Stimulated activated CD4-positive, alpha-beta T cell treated with anti-CD3 and anti-CD28 coated beads, Interleukin-4, amount 100 ng/mL, for 1 hour (primary cell): ENCODE measurements at places on chromosomes 6 and 20.

GRCh38 chr6:32415521-32416019 is 8.6 kb upstream of the BTNL2 start:
- DNase-seq: peak; percentile 78

- DNase-seq: no peak
These were observed 118.6 kb upstream of the ADGRF1 start for GRCh38 chr6:47160702-47161101.

DNA sequence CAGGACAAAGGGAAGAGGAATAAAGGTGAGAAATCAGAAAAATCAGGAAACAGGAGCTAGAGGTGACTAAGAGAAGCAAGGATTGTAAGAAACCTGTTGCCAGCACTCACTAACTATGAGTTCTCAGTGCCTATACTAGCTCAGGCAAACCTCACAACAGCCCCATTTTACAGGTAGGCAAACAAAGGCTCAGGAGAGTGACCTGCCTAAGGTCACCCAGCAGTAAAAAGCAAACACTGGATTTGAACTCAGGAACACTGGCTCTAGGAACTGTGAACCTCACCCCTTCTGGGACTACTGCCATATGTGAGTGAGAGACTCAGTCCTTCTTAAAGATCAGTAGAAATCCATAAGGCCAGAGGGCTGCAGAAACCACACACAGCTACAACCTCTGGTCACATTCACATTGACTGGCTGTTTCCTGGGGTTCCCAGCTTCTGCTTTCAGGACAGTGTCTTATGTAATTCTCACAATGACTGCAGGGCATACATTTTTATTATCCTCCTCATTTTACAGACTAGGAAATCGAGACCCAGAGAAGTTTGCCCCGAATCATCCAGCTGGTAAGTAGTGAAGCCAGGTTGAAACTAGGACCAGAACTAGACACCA is 80.7 kb upstream of the MAFB start:
- no peak for DNase-seq

DNA sequence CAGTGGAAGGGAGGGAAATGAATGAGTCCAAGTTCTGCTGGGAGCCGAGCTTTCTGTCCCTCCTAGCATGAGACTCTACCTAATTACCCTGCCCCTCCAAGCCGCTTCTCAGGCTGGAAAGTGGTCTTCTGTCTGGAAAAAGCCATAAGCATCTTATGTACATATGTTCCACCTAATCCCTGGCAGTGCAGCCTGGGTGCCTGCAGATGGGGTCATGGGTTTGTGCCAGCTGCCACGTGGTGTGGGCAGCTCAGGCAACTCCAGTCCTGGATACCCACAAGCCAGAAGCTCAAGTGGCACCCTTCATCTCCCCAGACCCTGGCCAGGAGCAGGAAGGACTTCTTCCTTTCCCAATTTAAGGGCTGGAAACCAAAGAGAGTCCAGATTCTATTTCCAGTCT is 253.1 kb downstream of the LY86 start:
- no peak for DNase-seq

DNA sequence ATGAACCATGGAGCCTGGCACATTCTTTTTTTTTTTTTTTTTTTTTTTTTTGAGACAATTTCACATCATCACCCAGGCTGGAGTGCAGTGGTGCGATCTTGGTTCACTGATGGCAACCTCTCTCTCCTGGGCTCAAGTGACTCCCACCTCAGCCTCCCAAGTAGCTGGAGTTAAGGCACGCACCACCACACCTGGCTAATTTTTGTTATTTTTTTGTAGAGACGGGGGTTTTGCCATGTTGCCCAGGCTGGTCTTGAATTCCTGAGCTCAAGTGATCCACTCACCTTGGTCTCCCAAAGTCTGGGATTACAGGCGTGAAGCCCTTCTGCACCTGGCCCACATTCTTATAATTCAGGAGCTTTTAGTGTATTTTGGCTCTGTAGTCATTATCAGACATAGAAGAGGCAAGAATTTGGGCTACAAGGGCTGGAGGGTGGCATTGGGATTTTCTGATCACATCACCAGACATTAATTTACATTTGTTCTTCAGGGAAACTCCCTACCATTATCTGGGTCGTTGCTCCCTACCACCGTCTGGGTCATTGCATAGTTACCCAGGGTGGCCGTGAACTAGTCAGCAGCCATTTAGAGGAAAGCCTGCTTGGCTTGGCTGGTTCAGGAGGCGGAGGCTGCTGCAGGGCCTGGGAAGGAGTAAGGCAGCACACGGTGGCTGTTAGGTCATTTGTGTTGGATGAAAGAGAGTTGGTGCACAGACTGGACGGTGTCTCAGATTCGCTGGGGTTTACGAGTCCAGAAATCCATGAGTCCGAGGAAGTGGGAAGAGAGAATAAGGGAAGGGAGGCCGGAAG is 17.6 kb downstream of the ARID1B start:
- no peak for DNase-seq

DNA sequence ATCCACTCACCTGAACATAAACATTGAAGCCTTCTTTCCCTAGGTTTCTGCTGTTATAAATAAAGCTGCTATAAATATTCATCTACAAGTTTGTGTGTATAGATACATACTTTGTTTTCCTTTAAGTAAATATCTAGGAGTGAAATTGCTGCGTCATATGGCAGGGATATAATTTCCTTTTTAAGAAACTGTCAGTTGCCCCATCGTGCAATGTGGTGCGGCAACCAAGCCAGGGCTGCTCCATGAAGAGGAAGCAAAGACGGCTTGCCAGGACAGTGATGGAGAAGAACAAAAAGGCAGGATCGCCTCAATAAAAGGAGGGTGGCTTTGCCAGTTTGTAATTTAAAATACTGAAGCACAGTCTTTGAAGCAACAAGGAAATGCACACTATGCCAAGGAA is 36.6 kb downstream of the CITED2 start:
- no peak for DNase-seq

- DNase-seq: no peak
These were observed 59.7 kb downstream of the RBM38 start for GRCh38 chr20:57450931-57451330.

GRCh38 chr6:82094166-82094806 is 153.3 kb downstream of the IBTK start:
- DNase-seq: no peak

DNA sequence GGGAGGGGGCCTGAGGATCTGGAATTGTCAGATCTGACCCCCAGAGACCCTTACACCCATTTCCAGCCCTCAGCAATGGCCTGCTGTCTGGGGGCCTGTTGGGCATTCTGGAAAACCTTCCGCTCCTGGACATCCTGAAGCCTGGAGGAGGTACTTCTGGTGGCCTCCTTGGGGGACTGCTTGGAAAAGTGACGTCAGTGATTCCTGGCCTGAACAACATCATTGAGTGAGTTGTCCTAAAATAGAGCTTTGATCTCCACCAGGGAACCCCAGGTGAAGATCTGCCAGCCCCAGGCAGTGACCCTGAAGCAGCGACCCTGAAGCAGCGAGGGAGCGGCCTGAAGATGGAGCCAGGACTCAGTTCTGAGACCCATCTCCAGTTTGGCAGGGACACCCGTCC is 2.2 kb downstream of the BPIFA1 start:
- DNase-seq: no peak

GRCh38 chr20:37995856-37996605 is 37.2 kb downstream of the TTI1 start:
- DNase-seq: no peak

- DNase-seq: no peak
These were observed 18.7 kb upstream of the COL10A1 start for GRCh38 chr6:116144605-116145004.

GRCh38 chr6:113396730-113397129 is 460.4 kb upstream of the MARCKS start:
- no peak for DNase-seq

GRCh38 chr20:38267296-38267695 is 6.8 kb upstream of the KIAA1755 start:
- DNase-seq: no peak

DNA sequence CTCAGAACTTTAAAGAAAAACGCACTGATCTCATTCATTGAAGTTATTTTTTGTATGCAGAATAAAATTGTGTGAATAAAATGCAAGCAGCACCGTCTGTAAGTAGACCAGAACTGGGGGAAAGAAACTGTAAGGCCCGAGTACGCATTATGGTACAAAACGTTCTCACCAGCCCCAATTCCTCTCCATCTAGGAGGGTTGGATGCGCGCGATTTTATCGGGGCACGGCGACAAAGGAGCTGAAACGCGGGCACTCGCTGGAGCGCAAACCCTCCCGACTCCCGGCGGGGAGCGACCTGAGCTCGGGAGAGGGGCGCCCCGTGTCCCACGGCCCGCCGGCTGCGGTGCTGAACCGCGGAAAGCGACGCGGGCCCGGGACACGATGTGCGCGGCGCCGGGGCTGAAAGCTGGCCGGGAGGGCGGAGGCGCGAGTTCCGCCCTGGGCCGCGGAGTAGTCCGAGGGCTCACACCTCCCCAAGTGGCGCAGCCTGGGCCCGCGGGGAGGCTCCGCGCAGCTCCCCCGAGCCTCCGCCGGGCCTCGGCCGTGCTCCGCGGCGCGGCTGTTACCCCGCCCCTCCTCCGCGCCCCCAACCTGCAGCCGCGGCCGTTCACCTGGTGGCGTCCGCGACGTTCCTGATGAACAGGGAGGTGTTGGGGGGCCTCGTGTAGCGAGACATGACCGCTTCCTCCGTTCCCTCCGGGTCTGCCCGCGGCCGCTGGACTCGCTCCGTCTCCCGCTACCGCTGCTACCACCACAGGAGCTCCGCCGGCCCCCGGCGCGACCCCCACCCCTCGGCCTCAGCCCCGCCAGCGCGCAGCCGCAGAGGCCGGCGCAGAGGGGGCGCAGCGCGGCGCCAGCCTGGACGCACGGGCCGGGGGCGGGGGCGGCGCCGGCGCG is at the start of gene SRSF12:
Gene SRSF12 (minus strand): TSS at position 861 of the 898 bp plus-strand sequence. CDS start 184 bp downstream, at position 677.
- peak; percentile 43 for DNase-seq

GRCh38 chr6:13853871-13854270 is 39.5 kb upstream of the MCUR1 start:
- DNase-seq: no peak
